ENCODE measurements at places on chromosomes 16 and 17. TPM values are rescaled to one million over a fixed set of nuclear protein-coding genes. Genes with fewer than 3 reads are reported as not detected.

Gene MYH8
- not detected for total RNA-seq

Gene BRIP1
- 4.3 TPM for total RNA-seq

Gene ANKFN1
- total RNA-seq = not detected

Gene KCNJ2
- 11.6 TPM for total RNA-seq

DNA sequence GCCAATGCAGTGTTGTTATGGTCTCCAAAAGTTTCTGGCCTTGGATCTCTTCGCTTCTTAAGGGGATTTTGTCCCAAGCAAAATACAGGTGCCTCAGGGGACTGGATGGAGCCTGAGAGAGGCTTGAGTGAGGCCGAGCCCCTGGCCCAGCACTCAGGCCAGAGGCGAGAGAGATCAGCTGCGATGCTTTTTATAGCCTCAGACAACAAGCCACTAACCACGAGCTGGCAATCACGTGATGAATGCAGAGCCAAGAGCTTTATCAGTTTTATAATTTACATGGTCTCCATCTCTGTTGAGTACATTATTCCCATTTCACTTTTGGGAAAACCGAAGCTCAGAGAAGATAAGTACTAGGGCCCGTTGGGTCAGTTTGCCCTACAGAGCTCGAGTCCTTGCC lies 360.0 kb upstream of the CDH5 start:
- DNase-seq = no peak

- DNase-seq = no peak
Measured at GRCh38 chr17:40352779-40353394, 11.7 kb downstream of the GJD3 start.

GRCh38 chr16:69865701-69866100 lies 85.4 kb upstream of the CLEC18A start:
- DNase-seq = no peak

DNA sequence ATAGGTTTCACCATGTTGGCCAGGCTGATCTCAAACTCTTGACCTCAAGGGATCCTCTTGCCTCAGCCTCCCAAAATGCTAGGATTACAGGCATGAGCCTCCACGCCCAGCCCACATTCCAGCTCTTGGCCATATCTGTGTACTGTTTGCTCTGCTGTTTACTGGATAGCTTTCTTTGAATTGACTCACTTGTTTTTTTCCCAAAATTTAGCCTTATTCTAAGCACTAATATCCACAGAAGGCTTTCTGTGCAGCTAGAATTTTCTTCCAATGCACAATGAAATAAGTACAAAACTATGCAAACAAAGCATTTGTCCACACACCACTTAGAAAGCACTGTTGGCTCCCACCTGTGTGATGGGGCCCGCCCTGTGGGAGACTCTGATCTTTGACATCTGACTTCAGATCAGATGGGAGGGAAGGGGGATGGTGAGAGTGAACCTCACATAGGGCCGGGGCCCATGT lies 72.2 kb downstream of the CLEC16A start:
- DNase-seq = no peak

DNA sequence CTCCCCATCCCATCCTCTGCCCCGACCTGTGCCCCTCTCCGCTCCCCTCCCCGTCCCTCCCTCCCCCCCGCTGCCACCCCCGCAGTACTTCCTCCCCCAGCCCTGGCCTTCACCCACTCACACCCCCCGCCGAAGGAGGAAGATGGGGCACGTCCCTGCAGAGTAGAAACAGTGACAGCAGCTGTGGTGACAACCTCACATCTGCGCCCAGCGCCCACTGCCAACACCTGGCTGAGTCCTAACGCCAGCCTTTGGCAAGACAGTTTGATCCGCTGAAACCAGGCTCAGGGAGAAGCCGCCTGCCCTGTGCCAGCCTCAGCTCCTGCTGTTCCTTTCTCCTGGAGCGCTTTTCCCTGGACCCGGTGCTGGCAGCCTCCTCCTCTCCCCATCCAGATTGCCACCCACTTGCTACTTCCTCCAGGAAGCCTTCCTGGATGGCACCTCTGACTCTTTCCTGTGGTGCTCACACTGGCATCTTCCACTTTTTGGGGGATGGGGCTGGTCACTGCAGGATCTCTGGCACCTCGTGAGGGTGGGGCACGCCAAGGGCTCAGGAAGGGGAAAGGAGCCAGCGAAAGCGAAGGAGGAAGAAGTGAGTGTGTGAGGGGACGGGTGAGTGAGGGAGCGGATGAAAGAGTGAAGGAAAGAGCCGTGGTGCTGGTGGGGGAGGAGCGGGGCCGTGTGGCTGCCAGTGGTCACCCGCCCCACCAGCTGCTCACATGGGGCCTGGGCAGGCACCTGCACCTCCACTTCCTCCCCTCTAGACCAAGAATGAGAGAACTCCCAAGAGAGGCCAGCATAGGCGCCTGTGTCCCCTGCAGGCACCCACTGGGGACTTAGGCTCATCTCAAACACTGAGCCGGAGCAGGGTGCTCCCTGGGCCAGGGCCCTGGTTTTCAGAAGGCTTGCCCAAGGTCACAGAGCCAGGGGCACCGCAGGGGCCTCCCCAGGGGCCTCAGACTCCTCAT lies 27.0 kb downstream of the ZFPM1 start:
- no peak for DNase-seq

DNA sequence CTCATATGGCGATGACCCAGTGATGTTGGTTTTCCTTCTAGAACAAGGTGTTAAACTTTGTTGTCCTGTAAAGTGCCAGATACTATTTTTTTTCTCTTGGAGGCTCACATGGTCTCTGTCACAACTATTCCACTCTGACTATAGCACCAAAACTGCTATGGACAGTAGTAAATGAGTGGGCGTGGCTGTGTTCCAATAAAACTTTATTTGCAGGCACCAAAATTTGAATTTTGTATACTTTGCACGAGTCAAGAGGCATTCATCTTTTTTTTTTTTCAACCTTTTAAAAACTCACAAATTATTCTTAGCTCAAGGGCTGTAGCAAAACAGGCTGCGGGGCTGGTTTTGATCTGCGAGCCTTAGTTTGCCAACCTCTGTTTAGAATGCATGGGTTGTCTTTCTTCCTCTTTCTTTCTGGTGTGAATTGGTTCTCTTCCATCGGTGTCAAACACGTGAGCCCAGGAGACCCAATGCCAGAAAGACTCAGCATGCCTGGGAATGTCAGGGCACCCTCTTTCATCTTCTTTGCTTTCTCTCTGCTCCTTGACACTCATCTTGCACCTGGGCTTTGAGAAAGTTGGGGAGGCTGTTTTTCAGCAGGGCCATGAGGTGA lies 2.1 kb downstream of the SYT17 start:
- DNase-seq = no peak
